ENCODE measurements at places on chromosomes 7 and 10.
A peak's percentile ranks its signal among the peaks of the same experiment; 100 is the strongest.

GRCh38 chr10:4103603-4104002, 318.6 kb upstream of the KLF6 start:
- DNase-seq, result no peak

DNA sequence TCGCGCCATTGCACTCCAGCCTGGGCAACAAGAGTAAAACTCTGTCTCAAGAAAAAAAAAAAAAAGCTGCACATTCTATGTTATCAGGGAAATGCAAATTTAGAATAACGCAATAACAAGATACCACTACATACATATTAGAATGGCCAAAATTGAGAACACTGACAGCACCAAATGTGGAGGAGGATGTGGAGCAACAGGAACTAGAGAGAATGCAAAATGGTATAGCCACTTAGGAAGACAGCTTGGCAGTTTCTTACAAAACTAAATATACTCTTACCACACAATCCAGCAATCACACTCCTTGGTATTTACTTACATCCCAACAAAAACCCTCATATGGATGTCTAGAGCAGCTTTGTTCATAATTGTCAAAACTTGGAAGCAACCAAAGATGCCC, 76.8 kb downstream of the ALOX5 start:
- DNase-seq, result no peak

GRCh38 chr10:101130984-101131961, at the start of gene TLX1:
Gene TLX1 (plus strand): TSS chr10:101131300. CDS start chr10:101131542, 242 bp downstream.
- DNase-seq, result no peak

- DNase-seq, result no peak
Observed at GRCh38 chr10:97128039-97128492, 57.7 kb downstream of the SLIT1 start.

DNA sequence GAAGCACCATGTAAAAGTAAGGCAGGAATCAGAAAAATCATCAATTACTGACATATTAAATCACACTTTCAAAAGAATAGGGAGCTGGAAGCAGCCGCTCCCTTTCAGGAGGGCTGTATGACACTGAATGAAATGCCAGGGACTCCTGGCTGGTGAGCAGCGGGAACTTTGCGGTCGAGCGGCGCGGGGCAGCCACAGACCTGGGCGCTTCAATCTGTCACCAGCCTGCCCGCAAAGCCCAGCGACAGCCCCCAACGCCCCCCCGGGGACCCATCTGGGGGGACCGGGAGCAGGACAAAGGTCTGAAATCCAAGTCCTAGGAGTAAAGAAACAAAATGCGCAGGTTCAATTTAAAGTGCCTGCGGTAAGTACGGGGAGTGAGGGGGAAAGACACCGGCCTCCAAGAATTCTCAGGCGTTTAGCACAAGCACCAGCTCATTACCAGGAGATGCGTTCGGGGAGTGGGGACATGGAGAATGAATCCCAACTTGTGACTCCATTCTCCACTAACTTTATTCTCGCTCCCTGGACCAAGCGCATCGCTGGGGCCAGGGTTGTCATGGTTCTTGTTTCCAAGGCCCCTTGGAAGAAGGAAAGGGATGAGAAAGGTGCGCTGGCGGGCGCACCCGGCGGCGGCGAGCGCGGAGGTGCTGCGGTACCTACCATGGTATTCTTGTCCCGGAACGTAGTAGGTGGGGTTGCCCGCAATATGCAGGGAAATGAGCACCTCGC, 824 bp downstream of the RELN start:
- no peak for DNase-seq

GRCh38 chr10:31912898-31913850, 15.5 kb downstream of the ARHGAP12 start:
- DNase-seq, result no peak

DNA sequence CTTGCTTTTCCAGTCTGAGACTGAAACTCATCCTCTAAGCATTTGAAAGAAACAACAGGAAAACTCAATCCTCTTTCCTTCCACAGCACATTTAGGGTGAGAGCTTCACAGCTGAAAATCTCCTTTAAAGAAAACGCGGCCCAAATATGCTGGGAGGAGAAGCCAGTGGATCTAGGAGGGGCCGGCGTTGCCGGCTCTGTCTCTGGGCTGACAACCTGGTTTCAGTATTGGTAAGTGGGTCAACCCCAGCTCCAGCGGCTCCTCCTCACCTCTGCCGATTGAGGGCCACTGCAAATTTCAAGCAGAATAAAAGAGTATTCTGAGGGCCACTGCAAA, 75.3 kb upstream of the CPXM2 start:
- DNase-seq, result no peak

- DNase-seq, result no peak
Observed at GRCh38 chr7:45026984-45027773, 27.2 kb downstream of the CCM2 start.

GRCh38 chr7:105675934-105676371, 94.7 kb upstream of the EFCAB10 start:
- DNase-seq, result peak; percentile 38

- DNase-seq, result no peak
Observed at GRCh38 chr10:79152423-79152817, 83.7 kb downstream of the ZMIZ1 start.

DNA sequence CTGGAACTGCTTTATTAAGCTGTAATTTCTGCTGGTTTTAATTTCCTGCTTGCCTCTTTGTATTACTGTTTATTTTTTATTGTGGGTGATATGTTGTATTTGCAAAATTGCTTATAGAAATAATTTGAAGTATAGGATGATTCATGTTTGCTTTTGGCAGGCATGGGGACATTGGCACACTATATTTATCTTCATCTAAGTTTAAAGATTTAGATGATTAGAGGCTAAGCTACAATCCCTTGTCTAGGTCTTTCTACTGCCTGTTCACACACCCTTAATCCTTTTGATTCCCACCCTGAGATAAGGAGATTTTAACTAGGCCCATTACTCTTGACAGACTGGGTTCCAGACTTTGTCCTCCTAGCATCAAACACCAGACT, 182.8 kb upstream of the KAT6B start:
- no peak for DNase-seq

DNA sequence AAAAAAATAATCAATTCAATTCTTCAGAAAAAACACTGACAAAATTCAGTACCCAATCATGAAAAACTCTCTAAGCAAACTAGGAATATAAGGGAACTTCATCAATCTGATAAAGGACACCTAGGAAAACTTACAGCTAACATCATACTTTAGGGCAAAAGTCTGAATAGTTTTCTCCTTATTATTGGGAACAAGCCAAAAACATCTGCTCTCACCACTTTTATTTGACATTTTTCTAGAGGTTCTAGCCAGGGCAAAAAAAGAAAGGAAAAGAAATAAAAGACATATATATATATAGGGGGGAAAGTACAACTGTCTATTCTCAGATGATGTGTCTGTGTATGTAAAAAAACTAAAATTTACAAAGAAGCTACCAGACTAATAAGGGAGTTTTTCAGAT, 19.0 kb downstream of the CDK6 start:
- no peak for DNase-seq

Measured in activated T-helper 1 cell treated with Interleukin-2 at 50 U/mL for 16 hours (primary cell).